ENCODE measurements at places on chromosomes 7 and 10.
A peak's percentile ranks its signal among the peaks of the same experiment; 100 is the strongest.

GRCh38 chr10:9018195-9019173 lies 964.0 kb downstream of the GATA3 start:
- no peak for DNase-seq

DNA sequence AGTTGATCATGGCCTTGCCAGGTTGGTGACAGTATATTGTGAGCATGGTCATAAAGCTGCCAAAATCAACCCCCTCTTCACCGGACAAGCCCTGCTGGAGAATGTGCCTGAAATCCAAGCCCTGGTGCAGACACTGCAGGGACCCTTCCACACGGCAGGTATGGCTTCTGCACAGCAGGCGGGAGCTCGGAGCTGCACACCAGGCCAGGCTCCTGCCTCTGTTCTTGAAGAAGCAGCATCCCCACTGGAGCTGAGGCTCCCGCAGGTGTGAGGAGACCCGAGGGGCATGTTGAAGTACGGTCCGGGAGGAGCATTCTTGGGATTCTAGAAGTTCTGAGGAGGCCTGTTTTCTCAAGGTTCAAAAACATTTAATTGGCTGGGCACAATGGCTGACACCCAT lies 12.7 kb downstream of the DHTKD1 start:
- no peak for DNase-seq

- no peak for DNase-seq
Observed at GRCh38 chr10:57905861-57906260, 361.8 kb downstream of the IPMK start.

- DNase-seq: peak; percentile 44
Observed at GRCh38 chr7:150988230-150989226, 2.3 kb upstream of the NOS3 start.

- no peak for DNase-seq
Observed at GRCh38 chr10:16545116-16545736, 23.5 kb upstream of the C1QL3 start.

- no peak for DNase-seq
Observed at GRCh38 chr7:67505449-67505848, 508.8 kb downstream of the TYW1 start.

GRCh38 chr10:31466313-31466712 lies 147.3 kb downstream of the ZEB1 start:
- DNase-seq: no peak

- no peak for DNase-seq
Observed at GRCh38 chr10:118472415-118473304, 122.8 kb downstream of the PRLHR start.

DNA sequence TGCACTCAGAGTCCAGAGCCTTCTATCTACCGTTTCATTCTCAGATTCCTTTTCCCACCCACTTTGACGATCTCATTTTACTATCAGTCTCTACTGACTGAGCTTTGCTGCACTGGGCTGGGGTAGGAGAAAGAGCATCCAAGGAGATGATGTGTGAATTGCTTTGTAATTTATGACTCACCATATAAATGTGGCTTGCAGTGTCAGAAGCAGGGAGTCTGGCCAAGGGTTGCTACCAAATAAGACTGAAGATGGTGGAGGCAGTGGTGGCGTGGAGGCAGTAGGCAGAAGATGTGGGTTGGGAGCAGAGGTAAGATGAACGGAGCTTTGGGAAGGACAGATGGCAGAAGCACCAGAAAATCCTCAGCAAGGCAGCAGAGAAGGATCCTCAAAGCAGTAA lies 73.3 kb upstream of the AGK start:
- DNase-seq: peak; percentile 45

DNA sequence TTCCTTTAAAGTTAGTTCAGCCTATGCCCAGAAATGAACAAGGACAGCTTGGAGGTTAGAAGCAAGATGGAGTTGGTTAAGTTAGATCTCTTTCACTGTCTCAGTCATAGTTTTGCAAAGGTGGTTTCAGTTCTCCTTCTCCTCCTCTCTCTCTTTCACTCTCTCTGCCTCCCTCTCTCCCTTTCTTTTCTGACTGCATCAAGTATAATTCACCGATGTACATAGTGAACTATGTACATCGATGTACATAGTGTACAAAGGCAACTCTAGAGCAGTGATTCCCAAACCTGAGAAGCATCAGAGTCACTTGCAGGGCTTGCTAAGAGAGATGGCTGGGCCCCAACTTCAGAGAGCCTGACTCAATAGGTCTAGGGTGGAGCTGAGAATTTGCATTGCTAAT lies 1259.7 kb downstream of the TYW1 start:
- DNase-seq: no peak

DNA sequence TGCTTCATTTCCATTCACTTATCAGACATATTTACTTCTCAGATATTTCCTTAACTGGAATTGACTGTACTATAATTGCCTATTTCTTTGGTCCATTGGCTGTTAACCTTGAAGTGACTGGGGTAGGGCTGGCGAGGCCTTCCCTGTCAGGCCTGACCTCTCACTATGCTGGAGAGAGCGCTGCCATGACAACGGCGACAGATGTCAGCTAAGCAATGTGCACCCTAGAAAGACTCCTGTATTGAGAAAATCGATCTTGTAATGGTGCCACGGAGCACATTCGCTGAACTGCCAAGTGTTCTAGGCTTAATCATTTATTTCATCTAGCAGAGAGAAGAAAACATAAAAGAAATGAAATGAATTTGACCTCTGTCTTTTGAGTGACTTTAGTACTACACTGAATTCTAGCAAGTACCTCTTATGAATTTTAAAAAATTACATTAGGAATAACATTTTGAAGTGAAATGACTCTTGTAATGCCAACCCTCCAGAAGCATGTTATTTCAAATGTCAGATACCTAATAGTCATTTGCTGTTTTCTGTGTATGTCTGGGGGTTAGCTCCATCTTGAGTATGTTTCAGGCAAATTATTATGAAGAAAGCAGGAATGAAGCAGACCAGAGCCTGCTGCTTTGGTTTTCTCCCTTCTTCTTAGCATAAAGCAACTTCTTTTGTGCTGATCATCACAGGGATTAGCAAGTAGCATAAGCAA lies 148.0 kb downstream of the SNX10 start:
- no peak for DNase-seq

DNA sequence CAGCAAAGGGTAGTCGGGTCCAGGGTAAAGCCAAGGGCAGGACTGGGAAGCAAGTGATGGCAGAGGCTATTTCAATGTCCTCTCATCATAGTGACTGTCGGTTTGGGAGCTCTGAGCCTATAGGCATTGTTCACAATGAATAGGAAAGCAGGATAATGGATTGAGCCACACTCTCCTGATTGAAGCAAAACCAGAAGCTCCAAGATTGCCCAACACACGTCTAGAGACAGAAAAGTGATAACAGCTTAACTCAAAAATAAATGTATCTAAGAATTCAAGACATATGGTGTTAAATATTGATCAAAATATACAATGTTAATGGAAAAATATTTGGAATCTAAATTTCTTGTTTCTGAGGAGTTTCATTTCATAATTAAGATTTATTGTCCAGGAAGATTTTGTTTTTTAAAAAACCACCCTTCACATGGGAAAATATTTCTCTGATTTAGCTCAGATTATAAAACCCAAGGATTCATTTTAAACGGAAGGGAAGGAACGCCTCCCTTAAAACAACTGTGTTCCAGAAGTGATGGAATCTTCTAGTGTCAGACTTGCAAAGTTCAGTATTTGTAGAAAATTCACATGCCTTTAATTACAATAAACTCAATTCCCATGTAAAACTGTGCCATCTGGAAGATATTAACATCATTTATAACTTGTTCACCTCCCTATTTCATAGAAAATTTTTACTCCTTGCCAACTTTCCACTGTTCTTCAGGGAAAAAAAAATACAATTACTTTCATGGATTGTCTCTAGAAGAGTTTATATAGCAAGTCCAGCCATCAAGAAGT lies 54.5 kb downstream of the NRP1 start:
- no peak for DNase-seq

DNA sequence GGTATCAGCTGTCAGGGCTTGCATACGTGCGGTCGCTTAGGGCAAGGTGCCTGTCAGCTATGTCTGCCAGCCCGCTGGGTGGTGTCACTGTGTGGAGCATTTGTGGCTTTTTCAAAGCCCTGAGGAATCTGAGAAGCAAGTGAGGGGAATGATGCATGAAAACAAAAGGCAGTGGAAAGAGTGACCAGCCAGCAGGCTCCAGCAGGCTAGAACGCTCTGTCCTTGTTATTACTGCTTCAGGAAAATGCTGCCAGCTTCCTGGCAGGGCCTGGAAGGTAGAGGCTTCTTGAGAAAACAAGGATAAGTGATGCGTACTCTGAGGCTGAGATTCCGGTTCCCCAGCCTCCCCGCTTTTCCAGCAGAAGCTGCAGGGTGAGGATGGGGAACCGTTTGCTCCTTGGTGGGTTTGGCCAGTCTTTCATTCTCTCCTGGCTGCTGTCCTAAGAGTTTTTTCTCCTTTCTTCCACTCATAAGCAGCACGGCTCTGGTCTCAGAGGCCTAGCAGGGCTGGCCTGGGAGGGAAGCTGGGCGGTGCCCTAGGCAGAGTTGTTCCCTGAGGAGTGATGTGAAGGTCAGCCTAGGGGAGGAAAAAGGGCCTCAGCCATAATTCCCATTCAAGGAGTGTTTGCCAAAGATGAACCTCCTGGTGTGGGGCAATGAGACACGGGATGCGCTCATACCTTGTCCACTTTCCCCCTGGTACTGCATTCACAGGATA lies 42.8 kb upstream of the MKLN1 start:
- no peak for DNase-seq

DNA sequence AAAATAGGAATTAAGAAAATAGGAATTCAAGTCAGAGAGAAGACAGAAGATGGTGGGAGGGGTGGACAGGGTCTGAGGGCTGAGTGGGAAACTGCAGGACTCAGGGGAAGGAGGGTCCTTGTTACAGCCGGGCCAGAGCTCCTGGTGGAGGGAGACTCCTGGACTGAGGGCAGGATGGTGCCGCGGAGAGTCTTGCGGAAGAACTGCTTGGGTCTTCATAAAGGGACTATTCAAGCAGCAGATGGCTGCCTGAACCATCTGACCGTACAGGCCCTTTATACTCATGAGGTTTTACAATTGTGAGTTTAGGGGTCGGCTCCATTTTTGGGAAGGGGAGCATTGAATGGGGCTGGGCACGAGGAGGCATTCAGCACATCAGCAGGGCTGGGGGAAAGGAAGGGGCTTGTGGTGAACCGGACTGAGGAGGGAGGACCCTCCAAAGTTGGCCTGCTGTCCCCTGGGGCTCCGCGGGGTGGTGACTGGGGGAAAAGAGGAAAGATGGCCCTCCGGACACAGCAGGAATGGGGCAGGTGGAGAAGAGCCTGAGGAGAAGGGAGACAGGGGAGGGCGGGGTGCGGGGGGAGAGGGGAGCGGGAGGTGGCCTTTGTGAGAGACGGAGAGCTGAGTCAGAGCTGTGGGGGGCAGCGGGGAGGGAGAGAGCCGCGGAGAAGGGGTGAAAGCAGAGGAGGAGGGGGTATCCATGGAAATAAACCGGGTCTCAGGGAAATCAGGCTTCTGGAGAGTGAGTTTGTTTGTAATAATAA lies 1.5 kb downstream of the FAM131B start:
- peak; percentile 37 for DNase-seq

GRCh38 chr7:31882187-31882586 lies 188.0 kb downstream of the PDE1C start:
- peak; percentile 16 for DNase-seq

- no peak for DNase-seq
Observed at GRCh38 chr10:129494176-129494575, 27.1 kb downstream of the MGMT start.

- no peak for DNase-seq
Observed at GRCh38 chr10:12529976-12530375, 180.6 kb downstream of the CAMK1D start.

DNA sequence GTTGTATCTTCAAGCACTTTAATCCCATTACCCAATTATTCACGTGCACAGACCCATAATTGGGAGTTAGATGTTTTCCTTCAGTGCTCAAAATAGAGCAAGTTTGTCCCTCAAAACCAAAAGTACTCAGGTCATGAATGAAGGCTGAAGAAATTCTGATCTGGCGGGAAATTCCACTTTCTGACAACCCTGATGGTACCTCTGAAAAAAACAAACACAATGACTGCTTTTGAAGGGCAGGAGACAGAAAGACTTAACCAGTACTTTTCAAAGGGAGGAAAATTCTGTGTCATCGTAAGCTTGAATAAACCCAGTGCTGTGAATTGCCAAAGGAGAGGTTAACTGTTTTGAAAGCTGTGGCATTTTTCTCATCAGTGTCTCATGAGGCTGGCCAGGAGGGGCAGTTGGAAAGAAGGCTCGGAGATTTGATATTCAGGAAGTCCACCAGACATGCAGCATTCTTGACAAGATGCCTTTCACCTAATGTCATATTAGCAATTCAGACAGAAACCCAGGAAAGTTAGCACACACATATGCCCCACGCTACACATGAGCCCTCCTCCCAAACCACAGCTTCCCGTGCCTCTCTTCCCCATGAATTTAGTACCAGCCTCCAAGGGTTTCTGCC lies 347.0 kb downstream of the KCNMA1 start:
- DNase-seq: no peak

DNA sequence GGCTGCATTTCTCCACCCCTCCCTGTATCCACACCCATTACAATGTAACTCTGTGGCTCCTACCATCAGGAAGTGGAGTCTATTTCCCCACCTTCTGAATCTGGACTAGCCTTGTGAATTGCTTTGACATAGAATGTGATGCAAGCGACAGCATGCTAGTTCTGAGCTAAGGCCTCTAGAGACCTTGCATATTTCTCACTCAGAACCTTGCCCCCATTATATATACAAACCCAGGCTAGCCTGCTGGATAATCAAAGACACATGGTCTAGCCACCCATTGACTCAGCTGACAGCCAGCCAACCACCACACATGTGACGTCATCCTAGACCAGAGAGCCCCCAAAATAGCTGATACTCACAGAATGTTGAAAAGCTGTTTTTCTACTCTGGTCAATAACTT lies 77.9 kb downstream of the CCDC71L start:
- DNase-seq: no peak

GRCh38 chr10:124449170-124450011 lies 444 bp downstream of the NKX1-2 start:
- no peak for DNase-seq

DNA sequence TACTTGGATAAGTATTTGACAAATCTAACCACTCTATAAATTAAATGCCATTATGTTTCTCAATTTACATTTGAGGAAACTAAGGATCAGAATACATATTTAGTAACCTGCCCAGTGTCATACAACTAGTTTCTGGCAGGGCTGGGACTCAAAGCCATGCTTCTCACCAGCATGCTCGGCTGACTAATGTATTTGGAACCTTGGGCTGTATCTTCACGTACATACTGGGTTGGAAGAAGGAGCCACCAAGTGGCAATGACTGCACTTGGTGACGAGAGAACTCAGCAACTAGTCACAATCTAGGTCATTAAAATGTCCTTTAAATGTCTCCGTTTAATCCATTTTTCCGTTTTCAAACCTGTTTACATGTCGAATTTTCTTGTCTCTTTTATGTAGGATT lies 42.9 kb downstream of the CHRM2 start:
- DNase-seq: no peak

GRCh38 chr10:79132681-79133381 lies 64.1 kb downstream of the ZMIZ1 start:
- no peak for DNase-seq

GRCh38 chr7:130865408-130866236 lies 131.6 kb upstream of the KLF14 start:
- no peak for DNase-seq

DNA sequence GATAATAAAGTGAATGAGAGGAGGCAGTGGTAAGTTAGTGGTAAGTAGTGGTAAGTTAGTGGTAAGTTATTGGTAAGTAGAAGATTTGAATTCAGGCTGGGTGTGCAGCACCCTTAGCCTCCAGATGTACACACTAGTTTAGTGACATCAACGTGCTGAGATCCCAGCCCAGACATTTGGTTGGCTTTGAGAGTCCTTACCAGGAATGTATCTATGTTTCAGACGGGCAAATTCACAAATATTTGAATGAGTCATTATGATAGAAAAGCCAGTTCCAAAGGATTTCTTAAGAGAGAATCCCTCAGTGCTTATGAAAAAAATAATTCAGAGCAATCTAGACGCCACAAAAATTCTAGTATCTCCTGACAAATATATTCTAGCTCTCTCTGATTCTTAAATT lies 70.0 kb downstream of the ARL4A start:
- DNase-seq: no peak

Measured in occipital lobe (tissue), 3 donors.